CD4-positive, alpha-beta T cell treated with Interleukin-17A for 1 hour (primary cell): ENCODE measurements at places on chromosomes 2 and 18.

- no peak for DNase-seq
Measured at GRCh38 chr2:110823165-110823564, 90.8 kb downstream of the ACOXL start.

DNA sequence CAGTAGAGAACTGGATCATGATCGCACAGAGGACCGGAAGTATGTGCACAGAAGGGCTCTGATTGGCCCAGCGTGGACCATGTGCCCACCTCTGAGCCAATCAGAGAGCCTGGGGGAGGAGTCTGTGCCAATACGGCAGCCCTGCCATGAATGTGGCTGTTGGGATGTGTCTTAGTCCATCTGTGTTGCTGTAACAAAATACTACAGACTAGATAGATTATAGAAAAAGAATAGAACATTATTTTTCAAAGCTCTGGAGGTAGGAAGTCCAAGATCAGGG is 132.0 kb downstream of the NDUFA10 start:
- DNase-seq, result peak; percentile 10

- DNase-seq, result no peak
Measured at GRCh38 chr2:187051350-187051749, 202.4 kb upstream of the ZSWIM2 start.

- no peak for DNase-seq
Measured at GRCh38 chr18:58175786-58176176, 131.8 kb downstream of the NEDD4L start.

- DNase-seq, result no peak
Measured at GRCh38 chr2:38517284-38517683, 85.4 kb downstream of the HNRNPLL start.

- no peak for DNase-seq
Measured at GRCh38 chr18:58228762-58229161, 184.7 kb downstream of the NEDD4L start.

GRCh38 chr2:29270701-29271121 is 155.5 kb downstream of the CLIP4 start:
- DNase-seq, result no peak

DNA sequence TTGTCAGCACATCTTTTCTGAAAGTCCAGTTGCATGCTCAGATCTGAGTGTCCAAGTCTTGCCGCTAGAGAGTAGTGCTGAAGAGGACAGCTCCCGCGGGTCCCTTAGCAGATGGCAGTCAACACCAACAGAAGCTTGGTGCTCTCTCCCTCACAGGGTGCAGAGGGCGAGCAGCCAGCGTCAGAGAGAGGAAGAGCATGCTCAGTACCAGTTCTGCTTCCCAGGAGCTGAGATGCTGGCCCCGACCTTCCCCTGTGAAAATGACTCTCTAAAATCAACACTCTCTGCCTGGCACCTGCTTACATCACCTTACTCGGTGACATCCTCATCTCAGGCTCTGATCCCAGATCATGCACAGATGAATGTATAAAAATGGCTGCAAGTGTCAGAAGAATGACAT is 86.0 kb upstream of the TWIST2 start:
- no peak for DNase-seq

- no peak for DNase-seq
Measured at GRCh38 chr2:147456779-147457178, 388.1 kb upstream of the ACVR2A start.

GRCh38 chr2:88180605-88181240 is 10.6 kb downstream of the THNSL2 start:
- no peak for DNase-seq

- DNase-seq, result no peak
Measured at GRCh38 chr18:52190195-52190594, 149.8 kb upstream of the DCC start.

GRCh38 chr2:237281836-237282306 is 132.1 kb downstream of the COL6A3 start:
- DNase-seq, result no peak

- no peak for DNase-seq
Measured at GRCh38 chr2:69762025-69762424, 20.1 kb downstream of the ANXA4 start.

DNA sequence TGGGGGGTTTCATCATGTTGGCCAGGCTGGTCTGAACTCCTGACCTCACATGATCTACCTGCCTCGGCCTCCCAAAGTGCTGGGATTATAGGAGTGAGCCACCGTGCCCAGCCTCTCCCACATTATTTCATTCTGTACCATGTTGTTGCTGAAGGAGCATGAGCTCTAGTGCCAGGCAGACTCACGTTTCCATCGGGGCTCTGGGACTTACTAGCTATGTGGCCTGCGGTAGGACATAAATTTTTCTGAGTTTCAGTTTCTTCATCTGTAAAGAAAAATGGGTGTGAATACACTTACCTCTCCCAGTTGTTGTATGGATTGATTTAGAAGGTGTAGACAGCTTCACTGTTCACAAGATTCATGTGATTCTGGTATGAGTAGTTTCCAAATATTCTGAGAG is 30.8 kb upstream of the CCL20 start:
- no peak for DNase-seq

- no peak for DNase-seq
Measured at GRCh38 chr2:19504400-19505198, 146.2 kb upstream of the OSR1 start.

DNA sequence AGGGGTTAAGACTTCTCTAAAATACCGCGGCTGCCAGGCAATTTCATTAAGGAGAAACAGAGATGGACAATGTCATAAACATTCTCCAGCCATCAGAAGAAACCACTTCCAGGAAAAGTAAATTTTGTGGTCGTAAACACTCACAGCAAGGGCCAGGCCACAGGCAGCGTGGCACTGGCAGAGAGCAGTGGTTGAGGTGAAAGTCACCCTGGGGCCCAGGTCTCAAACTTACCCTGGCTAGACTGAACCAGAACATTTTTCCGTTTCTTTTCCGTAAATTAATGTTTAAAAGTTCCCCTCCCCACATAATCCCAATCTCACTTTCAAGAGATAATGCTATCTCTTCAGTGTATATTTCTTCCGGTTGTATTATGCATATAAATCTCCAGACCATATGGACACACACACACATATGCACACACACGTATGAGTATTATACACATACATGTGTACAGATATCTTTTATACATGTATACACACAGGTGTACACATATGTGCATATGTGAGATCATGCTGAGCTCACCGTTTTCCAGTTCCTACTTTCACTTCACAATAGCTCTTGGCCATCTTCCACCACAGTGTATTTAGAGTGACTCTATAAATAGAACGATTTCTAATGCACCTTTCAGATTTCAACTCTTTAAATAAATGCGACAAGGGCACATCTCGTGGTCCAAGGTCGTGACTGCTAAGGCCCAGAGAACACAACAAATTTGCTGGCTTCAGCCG is 90.1 kb downstream of the MALT1 start:
- peak; percentile 7 for DNase-seq

DNA sequence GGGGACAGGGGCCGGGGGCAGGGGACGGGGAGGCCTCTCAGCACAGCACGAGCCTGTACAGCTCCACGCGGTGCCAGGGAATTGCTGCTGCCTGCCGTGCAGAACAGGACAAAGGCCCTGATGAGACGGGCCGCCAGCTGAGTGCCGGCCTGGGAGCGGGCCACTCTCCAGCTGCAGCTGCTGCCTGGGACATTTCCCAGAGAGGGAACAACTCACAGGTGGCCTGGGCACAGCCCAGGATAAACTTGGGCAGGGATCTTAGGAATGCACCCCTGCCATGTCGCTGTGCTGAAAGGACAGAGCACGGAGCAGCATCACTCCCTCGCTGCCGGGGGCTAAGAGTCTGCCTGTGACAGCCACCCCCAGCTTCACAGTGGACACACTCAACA is 38.8 kb downstream of the CENPO start:
- no peak for DNase-seq

- DNase-seq, result no peak
Measured at GRCh38 chr18:10153924-10154752, 240.3 kb downstream of the VAPA start.

- DNase-seq, result no peak
Measured at GRCh38 chr18:58058720-58059119, 14.7 kb downstream of the NEDD4L start.

- DNase-seq, result no peak
Measured at GRCh38 chr2:186302263-186302662, 183.8 kb upstream of the ZC3H15 start.

GRCh38 chr2:15265889-15266288 is 295.2 kb downstream of the NBAS start:
- no peak for DNase-seq
